ENCODE measurements at places on chromosomes 11 and 22. TPM values are rescaled to one million over a fixed set of nuclear protein-coding genes. Genes with fewer than 3 reads are reported as not detected.

- no peak for DNase-seq
These were observed 19.4 kb downstream of the EHF start for GRCh38 chr11:34640050-34640923.

DNA sequence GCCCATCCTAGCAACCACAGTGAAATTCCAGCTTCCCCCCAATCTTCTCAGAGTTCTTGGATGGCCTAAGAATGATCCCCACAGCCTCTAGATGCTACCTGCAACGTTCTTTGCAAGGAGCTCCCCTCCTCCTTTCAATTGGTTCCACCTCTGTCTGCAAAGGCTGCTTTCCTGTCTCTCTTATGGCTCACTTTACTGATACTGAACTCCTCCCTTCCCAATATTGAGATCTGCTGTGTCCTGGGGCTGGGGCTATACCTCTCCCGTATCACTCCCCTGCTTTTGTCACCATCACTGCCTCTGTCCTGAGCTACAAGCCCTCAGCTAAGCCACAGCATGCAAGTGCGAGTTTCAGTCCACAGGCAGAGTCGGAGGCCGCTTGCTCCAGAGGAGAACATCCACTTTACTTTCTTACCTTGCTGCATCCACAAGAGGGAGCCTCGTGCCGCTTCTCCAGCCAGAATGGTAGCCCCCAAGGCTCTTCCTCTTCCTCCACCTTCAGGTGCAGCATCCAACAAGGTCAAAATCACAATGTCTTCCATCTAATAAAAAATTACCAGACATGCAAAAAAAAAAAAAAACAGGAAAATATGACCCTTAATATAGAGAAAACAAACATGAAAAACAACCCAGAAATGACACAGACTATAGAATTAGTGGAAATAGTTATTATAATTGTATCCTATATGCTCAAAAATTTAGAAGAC lies 48.6 kb upstream of the TMEM45B start:
- DNase-seq = no peak

DNA sequence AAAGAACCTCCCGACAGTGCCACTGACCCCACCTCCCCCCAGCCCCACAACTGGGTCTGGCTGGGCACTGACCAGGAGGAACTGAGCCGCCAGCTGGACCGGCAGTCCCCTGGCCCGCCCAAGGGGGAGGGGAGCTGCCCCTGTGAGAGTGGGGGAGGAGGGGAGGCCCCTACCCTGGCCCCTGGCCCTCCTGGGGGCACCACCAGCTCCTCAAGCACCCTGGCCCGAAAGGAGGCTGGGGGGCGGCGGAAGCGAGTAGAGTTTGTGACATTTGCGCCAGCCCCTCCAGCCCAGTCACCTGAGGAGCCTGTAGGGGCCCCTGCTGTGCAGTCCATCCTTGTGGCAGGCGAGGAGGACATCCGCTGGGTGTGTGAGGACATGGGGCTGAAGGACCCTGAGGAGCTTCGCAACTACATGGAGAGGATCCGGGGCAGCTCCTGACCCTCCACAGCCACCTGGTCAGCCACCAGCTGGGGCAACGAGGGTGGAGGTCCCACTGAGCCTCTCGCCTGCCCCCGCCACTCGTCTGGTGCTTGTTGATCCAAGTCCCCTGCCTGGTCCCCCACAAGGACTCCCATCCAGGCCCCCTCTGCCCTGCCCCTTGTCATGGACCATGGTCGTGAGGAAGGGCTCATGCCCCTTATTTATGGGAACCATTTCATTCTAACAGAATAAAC lies 12.3 kb downstream of the TMEM132A start:
- DNase-seq = no peak

DNA sequence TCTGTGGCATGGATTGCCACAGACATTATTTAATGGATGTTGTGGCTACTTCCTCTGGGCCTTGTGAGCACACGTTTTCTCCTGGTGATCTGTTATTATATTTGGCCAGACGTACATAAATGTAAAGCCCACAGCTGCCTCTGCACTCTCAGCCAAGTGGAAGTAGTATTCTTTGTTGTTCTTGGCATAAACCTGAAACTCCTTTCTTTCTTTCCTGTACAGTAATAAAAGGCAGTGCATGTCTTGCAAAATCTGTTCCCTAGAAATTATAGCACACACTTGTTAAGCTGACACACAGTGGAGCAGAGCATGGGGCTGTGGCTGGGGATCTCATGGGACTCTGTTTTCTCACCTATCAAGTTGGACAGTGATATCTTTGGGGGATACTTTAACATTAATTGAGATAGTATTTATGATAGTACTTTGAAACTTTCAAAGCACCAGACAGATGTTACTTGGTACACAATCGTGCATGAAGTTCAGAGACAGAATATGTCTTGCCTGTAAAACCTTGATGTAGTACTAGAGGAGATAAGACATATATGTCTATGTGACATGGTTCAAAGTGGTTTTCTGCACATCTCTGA lies 20.9 kb downstream of the PANX1 start:
- no peak for DNase-seq

DNA sequence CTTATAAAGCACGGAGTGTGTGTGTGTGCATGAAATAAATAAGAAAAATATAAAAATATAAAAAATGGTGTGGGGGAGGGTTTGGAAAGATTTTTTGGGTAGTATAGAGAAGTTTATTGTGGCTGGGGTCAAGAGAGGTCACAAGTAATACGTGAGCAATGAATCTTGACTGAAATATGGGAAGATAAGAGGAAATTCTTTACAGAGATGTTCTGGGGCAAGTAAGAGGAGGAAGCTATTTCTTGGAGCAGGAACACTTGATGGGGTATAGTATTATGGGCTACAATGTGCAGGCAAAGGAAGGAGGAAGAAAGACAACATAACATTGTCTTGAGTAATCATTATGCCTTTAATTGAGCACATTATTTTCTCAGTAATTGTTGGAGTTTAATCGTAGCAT lies 2.1 kb downstream of the HBD start:
- DNase-seq = no peak

GRCh38 chr11:15180212-15180792 lies 65.6 kb downstream of the INSC start:
- DNase-seq = no peak

DNA sequence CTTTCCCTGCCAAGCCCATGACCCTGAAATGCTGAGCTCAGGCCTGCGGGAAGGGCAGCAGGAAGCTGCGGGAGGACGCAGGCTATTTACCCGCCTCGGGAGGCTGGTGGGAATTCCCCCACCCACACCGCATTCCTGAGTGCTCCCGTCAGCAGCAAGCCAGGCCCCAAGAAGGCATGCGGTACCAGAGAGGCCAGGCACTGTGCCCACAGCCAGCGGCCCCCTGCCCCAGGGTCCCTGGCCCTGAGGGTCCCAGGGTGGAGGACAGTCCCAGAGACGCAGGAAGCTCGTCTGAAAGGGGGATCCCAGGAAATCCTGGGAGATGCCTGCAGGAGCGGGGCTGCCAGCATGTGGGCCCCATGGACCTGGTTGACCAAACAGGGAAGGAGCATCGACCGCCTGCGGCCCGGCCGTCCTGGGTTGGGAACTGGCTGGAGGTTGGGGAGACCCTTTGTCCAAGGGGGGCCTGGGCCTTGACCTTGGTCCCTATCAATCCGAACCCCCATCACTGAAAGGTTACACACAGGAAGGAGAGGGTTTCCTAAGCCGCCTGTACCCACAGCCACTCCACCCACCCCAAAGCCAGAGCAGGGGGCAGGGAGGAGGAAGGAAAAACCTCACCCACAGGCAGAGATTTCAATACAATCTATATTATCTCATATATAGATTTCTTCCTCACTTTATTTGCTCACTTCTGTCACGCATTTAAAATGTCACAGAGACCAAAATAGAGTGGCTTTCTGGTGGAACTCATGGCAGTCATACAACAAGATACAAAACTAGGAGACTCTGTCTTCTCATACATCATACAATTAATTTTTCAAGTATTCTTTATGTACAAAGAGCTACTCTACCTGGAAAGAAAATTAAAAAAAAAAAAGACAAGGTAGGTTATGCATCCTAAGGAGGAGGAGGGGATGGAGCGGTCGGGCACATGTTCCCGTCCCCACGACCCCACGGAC lies 17.1 kb downstream of the MAFF start:
- no peak for DNase-seq

GRCh38 chr11:91835051-91835560 lies 389.5 kb upstream of the FAT3 start:
- DNase-seq = no peak

DNA sequence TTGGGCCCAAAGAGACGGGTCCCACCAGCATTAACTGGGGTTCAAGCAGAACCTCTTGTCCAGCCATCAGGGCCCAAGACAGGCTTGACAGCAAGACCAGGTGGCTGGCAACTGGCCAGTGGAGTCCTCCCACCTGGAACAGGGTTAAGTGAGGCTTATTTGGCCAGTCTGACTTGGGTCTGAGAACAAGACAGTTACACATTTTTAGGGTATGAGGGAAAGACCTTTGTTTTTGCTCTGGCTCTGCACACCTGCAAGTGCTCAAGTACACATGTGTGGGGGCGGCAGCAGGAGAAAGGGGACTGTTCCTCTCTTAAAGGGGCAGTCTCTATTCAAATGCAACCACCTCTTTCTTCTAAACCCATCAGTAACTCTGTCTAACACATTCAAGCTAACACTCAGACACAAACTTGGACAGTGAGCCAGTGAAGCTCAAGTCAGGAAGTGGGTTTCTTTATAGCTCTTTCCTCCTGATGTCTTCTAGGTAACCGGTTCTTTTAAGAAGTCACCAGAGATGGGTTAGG lies 116.2 kb downstream of the ETS1 start:
- DNase-seq = no peak

- DNase-seq = no peak
These were observed 2.9 kb upstream of the WDR74 start for GRCh38 chr11:62842171-62842741.

GRCh38 chr11:1565173-1565903 lies 6.7 kb downstream of the DUSP8 start:
- DNase-seq = no peak

- no peak for DNase-seq
These were observed 78.0 kb downstream of the TRAF6 start for GRCh38 chr11:36432093-36432469.

- no peak for DNase-seq
These were observed 32.7 kb downstream of the DENND5A start for GRCh38 chr11:9232482-9232881.

- DNase-seq = no peak
These were observed 716 bp upstream of the TYMP start for GRCh38 chr22:50530580-50530876.

DNA sequence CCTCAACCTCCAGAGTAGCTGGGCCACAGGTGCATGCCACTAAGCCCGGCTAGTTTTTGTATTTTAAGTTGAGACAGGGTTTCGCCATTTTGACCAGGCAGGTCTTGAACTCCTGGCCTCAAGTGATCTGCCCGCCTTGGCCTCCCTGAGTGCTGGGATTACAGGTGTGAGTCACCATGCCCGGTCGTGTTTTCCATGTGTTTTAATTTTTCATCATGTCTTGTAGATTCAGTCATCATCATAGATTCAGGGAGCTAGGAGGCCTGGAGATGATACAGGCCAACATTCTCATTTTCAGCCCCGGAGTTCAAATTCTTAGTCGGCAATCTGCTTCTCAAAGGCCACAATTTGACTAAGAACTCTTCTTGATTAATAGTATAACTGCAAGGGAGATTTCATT lies 73.5 kb upstream of the GRAMD1B start:
- DNase-seq = no peak

- DNase-seq = no peak
These were observed 58.5 kb downstream of the LRRC74B start for GRCh38 chr22:21104126-21104691.

DNA sequence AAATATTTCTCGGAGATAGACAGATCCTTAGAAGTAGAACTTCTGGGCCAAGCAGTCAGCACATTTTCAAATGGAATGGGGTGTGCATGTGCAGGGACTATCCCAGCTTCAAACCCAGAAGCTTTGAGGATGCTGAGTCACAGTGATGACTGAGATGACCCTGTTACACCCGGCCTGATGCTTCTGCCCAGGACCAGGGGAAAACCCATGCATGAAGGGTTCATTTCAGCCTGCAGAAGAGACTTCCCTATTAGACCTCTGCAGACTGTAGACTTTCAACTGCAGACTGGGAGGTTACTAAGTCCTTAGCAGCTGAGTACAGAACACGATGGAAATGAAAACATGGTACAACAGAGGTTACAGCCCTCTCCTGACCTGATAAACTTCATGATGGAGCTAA lies 3.6 kb upstream of the OR2AT4 start:
- DNase-seq = no peak

- DNase-seq = no peak
These were observed 8.5 kb downstream of the TMEM132A start for GRCh38 chr11:60932605-60933356.

Gene CNIH2
- total RNA-seq = 5.7 TPM

Gene SLC43A3
- total RNA-seq = 11.3 TPM

Gene KDM4D
- not detected for total RNA-seq

Gene KRTAP5-7
- total RNA-seq = not detected

Gene OR51B2
- not detected for total RNA-seq

Gene RFPL3
- total RNA-seq = not detected

Gene CTSF
- 13.1 TPM for total RNA-seq
